Trophoblast cell (in vitro differentiated cells and primary cell): ENCODE measurements at places on chromosomes 7 and 10.
A peak's percentile ranks its signal among the peaks of the same experiment; 100 is the strongest.

DNA sequence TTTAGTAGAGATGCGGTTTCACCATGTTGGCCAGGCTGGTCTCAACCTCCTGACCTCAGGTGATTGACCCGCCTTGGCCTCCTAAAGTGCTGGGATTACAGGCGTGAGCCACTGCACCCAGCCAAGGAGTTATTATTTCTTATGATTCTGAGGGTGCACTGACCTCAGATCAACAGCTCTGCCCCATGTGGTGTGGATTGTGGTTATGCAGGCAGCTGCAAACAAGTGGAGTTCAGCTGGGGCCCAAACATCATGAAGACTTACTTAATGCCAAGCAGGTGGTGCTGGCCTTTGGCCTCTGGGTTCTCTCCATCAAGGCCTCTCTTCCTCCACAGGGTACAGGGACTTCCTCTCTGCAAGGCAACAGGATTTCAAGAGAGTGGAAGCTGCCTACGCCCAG, 45.1 kb upstream of the OPTN start:
- no peak for DNase-seq
- H3K36me3 ChIP-seq, result no peaks in the 10 kb centered on the region
- no peaks in the 10 kb centered on the region for H3K4me1 ChIP-seq
- H3K27me3 ChIP-seq, result no peaks in the 10 kb centered on the region
- no peak overlapping the region for H3K4me3 ChIP-seq

- H3K4me3 ChIP-seq, result no peak overlapping the region
- H3K27me3 ChIP-seq, result no peaks in the 10 kb centered on the region
- H3K36me3 ChIP-seq, result no peaks in the 10 kb centered on the region
- H3K4me1 ChIP-seq, result peaks cover 10% of the 10 kb centered on the region
- DNase-seq, result no peak
Observed at GRCh38 chr10:44398747-44399658, 14.1 kb upstream of the CXCL12 start.

DNA sequence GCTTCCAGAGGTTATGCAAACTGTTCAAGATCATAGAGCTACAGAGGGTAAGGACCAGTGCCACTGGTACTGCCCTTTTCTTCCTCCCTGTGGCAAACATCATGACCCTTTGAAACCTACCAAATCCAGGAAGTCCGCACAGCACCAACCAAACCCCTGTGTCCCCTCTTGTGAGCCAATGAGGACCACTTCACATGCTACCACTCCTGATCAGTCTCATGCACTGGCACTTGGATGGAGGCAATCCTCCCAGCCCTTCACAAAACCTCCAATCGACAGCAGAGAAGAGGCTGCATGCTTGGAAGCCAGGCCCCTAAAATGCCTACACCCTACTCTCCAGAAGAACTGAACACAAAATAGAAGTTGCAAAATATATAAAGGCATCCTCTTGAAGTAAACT, 248.0 kb downstream of the TNS3 start:
- no peak for DNase-seq
- H3K27me3 ChIP-seq, result no peaks in the 10 kb centered on the region
- peaks cover 20% of the 10 kb centered on the region for H3K4me1 ChIP-seq
- no peak overlapping the region for H3K4me3 ChIP-seq
- H3K27ac ChIP-seq, result no peak overlapping the region
- peaks cover 62% of the 10 kb centered on the region for H3K36me3 ChIP-seq

- no peak overlapping the region for H3K4me3 ChIP-seq
- H3K36me3 ChIP-seq, result no peaks in the 10 kb centered on the region
- peaks cover 18% of the 10 kb centered on the region for H3K4me1 ChIP-seq
- no peaks in the 10 kb centered on the region for H3K27me3 ChIP-seq
- H3K27ac ChIP-seq, result no peak overlapping the region
Observed at GRCh38 chr10:77428691-77429395, 208.8 kb downstream of the KCNMA1 start.

- H3K4me1 ChIP-seq, result peaks cover under 1% of the 10 kb centered on the region
- H3K27ac ChIP-seq, result no peak overlapping the region
- no peak for DNase-seq
- H3K36me3 ChIP-seq, result peaks cover 29% of the 10 kb centered on the region
Observed at GRCh38 chr7:102446387-102447156, 13.2 kb downstream of the ORAI2 start.

- H3K36me3 ChIP-seq, result no peaks in the 10 kb centered on the region
- no peak overlapping the region for H3K27ac ChIP-seq
- DNase-seq, result peak; percentile 45
Observed at GRCh38 chr7:151736403-151736909, 140.5 kb downstream of the PRKAG2 start.

DNA sequence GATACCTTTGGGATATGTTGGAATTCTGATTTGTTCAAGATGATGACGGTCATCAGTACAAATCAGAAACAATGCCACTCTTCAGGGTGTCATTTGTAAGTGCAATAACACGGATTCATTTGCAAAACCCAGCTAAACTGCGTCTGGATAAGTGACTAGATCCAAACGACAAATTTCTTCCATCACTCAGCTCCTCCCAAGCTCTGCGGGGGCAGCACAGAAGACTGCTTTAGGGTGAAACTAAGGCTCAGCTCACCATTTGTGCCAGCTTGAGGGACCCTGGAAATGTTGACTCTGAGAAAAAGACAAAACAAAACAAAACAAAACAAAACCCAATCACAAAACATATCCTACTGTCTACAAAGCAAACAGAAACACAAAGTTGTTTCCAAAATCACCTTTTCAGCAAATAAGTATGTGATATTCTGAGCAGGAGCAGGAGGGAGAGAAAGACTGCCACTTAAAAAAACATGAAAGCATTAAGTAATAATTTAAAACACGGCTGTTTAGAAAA, 8.0 kb downstream of the EVX1 start:
- peaks cover 5% of the 10 kb centered on the region for H3K4me1 ChIP-seq
- H3K27ac ChIP-seq, result no peak overlapping the region
- H3K27me3 ChIP-seq, result peaks cover 80% of the 10 kb centered on the region
- no peak overlapping the region for H3K4me3 ChIP-seq

DNA sequence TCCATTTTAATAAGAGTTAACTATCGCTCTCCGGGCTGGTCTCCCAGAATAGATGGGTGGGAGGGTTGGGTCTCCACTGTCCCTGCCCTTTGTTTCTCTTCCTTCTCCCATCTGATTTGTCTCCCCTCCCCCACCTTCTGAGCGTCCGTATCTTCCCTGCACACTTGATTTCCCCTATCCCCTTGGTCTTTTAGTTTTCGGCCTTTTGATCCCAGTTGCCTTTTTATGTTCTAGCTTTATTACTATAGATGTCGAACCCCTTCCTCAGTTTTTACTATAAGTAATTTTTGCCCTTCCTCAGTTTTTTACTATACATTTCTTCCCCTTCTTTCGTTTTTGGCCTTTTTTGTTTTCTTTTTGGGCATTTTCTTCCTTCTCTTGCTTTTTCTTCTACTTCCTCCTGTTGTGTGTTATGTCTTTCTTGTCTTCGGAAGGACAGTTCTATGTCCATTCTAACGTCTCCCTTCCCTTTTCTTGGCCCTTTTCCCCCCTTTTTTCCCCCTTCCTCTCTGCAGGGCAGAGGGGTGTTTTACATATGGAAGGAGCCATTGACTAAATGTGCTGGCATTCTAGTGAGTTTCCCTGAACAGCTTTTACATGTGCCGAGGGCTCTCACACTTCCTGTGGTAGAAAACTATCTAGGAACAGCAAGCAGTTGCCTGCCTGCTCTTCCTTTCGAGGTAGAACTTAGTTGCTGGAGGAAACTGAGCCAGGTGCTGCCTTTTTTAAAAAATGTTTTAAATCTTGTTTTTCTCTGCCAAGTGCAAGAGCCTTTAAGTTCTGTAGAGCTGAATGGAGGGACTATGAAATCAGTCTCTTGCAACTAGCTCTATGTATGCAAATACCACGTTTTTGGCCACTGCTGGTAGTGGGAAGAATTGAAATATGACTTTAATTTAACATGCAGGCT, 2.8 kb downstream of the TET1 start:
- no peak overlapping the region for H3K4me3 ChIP-seq
- H3K27ac ChIP-seq, result peak overlapping the region; percentile 16
- no peaks in the 10 kb centered on the region for H3K36me3 ChIP-seq
- peak; percentile 19 for DNase-seq
- no peaks in the 10 kb centered on the region for H3K27me3 ChIP-seq
- H3K4me1 ChIP-seq, result no peaks in the 10 kb centered on the region

DNA sequence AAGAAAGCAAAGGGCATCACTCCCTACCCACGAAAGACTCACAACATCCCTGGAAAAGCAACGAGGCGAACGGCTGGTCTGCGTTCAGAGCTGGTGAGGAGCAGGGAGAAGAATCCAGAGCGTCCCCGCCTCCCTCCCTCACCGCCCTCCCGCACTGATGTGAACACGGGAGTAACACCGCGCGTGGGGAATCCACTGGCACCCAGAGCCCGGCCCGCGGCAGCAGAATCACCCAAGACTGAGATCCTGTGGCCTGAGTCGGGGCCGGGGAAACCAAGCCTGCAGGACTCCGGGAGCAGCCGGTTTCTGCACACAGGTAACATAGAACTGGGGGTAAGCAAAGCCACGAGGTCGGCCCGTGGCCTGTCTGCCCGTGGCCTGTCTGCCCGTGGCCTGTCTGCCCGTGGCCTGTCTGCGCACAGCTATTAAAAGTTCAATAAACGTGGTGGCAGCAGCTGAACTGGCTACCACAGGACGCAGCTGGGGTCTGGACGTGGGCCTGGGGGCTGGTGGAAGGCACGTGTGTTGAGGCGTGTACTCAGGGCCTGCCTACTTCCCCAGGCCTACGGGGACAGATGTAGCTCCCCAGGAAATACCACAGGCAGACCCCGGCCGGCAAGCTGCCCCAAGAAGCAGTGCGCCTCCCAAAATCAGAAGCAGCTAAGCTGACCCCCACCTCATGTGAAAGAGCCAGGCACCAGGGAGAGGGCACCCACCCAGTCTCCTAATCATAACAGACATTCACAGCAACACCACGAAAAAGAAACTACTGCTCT, 23.0 kb downstream of the DIP2C start:
- no peaks in the 10 kb centered on the region for H3K36me3 ChIP-seq
- H3K4me3 ChIP-seq, result no peak overlapping the region
- no peaks in the 10 kb centered on the region for H3K27me3 ChIP-seq

DNA sequence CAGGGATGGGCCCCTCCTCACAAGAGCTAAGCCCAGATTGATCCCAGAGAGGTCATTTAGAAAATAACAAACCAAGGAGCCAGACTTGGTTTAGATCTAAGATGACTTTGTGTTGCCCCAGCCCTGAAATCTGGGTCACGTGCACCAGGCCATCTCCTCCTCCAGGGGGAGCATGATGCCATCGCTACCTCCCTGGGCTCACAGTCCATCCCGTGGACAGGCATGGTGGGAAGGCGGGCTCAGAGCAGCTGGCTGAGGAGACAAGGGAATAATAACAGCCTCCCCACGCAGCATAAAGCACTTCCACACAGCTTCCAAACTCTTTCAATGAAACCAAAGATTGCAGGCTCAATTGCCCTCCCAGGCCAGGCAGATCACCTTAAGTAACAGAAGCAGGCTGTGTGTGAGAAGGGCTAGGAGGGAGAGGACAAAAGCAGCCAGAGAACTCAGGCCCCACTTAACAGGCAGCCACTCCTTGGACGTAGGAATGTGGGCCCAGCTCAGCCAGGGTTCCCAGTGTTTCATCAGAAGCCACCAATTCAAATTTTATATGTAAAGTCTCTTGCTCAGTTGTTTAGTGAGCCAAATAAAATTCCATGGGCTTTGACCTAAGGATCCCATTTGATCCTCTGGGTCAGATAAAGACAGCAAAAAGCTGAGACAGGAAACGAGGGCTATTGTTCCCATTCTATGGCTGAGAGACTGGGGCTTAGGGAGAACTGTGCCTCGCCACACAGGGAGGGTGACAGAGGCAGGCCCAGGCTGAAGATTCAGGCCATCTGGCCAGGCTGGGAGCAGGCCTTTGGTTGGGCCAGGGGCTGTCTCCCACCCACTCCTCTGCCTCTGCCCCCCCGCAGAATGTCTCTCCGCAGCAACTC, 100.2 kb downstream of the COL13A1 start:
- no peak overlapping the region for H3K4me3 ChIP-seq
- H3K4me1 ChIP-seq, result no peaks in the 10 kb centered on the region
- no peaks in the 10 kb centered on the region for H3K36me3 ChIP-seq
- no peak for DNase-seq
- no peak overlapping the region for H3K27ac ChIP-seq
- no peaks in the 10 kb centered on the region for H3K27me3 ChIP-seq

DNA sequence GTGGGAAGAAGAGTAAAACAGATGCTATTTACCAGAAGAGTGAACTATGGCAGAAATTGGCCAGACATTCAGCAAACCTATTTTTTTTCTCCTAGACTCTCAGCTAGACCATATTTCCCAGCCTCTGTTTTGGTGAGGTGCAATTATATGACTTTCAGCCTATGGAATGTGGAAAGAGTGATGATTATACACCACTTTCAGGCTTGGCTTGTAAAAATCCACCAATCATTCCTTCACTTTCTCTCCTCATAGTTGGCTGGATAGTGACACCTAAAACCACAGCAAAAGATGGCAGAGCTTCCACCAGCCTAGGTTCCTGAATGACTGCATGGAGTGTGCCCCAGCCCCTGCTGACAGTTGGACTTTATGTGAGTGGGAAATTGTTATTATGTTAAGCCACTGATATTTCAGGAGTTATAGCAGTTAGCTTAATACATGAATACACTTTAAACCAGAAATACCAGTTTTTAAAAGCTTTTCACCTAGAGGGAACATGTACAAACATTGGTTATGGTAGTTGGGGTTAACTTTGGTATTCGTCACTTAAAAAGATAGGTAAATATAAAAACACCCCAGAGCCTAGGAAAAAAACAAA, 19.1 kb upstream of the TNKS2 start:
- DNase-seq, result peak; percentile 83
- H3K4me3 ChIP-seq, result no peak overlapping the region
- peaks cover 5% of the 10 kb centered on the region for H3K4me1 ChIP-seq
- no peaks in the 10 kb centered on the region for H3K27me3 ChIP-seq
- H3K27ac ChIP-seq, result peak overlapping the region; percentile 64

DNA sequence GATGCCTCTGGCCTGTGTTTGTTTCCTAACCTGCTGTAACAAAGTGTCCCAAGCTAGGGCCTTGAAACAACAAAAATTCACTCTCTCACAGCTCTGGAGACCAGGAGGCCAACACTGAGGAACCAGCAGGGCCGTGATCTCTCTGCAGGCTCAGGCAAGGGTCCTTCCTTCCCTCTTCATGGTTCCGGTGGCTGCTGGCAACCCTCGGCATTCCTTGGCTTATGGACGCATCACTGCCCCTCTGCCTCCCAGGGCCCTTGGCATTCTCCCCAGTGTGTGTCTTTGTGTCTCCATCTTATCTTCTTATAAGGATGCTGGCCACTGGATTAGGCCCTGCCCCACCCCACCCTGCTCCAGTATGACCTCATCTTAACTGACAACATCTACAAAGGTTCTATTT, 17.0 kb downstream of the CNPY1 start:
- no peaks in the 10 kb centered on the region for H3K36me3 ChIP-seq
- peaks cover 17% of the 10 kb centered on the region for H3K27me3 ChIP-seq
- H3K4me3 ChIP-seq, result no peak overlapping the region
- no peak overlapping the region for H3K27ac ChIP-seq
- DNase-seq, result no peak
